Cardiac fibroblast (primary cell): ENCODE measurements at places on chromosomes 1 and 21.

DNA sequence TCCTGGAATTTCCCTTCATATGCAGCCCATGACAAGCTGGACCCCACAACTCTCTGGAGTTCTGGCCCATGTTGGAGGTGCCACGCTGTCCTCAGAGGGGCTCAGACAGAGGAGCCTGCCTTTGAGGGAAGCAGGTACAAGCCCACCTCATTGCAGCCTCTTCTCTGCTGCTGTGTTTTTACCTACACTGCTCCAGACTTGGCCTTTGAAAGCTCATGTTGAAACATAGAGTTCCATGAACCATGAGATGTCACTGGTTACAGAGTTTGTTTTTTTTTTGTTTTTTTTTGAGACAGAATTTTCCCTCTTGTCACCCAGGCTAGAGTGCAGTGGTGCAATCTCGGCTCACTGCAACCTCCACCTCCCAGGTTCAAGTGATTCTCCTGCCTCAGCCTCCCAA is 22.1 kb upstream of the ZBTB21 start:
- DNase-seq = no peak

- no peak for DNase-seq
These were observed 81.8 kb upstream of the KCNA3 start for GRCh38 chr1:110756506-110756905.

DNA sequence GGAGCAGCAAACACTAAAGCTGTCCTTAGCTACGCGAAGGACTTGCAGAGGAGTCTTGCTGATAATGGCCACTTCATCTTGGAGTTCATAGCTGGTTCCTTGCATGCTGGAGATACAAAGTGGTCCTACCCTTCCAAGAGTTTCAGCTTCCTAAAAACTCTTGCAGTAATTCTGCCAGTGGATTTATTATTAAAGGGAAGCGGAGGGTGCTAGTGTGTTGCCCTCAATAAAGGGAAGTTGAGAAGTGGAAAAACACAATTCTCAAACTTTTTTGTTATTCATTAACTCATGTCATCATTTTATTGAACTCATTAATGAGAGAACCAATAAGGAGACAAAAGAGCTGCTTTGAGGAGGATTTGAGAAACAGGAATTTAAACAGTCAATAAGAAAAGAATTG is 6.5 kb upstream of the HAPLN2 start:
- no peak for DNase-seq

DNA sequence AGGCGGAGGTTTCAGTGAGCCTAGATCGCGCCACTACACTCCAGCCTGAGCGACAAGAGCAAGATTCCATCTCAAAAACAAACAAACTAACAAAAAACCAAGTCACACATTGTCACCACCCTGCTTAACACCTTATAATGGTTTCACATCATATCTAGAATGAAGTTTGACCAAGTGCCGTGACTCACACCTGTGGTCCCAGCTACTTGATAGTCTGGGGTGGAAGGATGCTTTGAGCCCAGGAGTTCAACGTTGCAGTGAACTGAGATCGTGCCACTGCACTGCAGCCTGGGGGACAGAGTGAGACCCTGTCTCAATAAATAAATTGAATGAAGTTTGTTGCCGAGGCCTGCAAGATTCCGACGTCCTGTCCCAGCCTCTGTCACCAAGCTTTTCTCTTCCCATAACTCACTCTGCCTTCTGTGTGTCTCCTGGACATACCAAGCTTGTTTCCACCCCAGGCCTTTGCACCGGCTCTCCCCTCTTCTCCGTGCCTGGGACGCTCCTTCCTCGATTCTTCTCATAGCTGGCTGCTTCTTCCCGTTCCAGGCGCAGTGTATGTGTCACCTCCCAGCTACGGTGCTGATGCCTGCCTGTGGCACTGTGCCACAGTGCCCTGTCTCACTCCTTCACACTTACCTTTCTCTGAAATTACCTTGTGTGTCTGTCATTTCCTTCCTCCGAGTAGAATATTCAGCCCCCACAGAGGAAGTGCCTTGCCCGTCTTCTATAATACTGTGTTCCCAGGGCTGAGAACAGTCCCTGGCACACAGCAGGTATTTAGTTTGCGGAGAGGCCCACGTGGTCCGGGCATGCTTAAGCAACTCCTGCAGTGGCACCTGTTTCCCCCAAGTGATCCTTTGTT is 3.8 kb upstream of the SELENON start:
- no peak for DNase-seq

- DNase-seq = no peak
These were observed 257.8 kb downstream of the NPHP4 start for GRCh38 chr1:5734414-5734813.

GRCh38 chr21:41973427-41973831 is 19.6 kb upstream of the C2CD2 start:
- no peak for DNase-seq

- DNase-seq = no peak
These were observed 241.1 kb downstream of the PDE4B start for GRCh38 chr1:66033781-66034180.

DNA sequence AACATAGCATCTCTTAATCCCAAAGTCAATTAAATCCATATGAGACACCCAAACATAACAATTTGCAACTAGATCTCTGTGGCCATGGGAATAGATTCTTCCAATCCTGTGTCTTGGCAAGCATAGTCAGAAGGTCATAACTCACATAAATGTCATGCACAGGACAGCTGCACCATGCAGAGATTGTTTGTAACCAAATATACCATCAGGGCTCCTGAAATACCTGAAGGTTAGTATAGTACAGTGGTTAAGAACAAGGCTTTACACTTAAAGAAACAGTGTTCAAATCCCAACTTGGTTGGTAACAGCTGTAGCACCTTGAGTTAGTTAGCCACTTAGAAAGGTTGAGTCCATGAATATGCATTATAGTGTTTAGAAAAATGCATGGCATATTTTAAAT is 82.6 kb upstream of the CCDC190 start:
- DNase-seq = no peak

DNA sequence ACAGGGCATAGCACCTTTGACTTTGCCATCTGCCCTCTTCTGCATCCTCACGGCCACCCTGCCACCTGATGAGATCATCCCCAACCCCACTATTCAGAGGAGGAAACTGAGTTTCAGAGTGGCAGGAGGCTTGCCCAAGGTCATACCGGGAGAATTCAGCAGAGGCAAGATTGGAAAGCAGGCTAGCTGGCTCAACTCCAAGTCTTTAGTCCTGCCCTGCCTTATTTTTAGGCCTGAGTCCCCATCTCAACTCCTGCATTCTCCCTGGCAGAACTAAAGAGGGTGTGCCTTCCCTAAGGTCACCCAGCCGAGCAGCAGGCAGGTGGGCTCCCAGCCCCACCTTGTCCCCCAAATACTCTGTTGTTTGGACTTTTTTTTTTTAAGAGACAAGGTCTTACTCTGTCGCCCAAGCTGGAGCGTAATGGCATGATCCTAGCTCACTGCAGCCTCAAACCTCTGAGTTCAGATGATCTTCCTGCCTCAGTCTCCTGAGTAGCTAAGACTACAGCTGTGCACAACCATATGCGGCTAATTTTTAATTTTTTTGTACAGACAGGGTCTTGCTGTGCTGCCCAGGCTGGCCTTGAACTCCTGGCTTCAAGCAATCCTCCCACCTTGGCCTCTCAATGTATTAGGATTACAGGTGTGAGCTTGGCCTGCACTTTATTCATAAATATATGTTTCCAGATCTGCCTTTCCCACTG is 13.8 kb upstream of the FGR start:
- DNase-seq = no peak

DNA sequence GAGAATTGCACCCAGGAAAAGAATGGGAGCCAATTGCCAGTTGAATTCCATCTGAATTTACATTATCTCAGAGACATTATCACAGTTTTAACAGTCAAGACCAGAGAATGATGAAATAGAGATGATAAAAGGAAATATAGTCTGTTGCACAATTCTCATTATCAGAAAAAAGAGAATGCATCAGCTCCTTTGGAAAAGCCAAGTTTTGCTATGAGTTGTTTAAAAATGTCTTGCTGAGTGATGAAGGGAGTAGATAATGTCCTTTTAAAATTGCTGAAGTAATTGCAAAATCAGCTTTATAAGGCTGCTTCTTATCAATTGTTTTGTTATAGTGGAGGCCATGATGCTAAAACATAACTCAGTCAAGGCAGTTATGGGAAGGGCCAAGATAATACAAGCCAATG is 37.9 kb upstream of the EEIG2 start:
- peak; percentile 76 for DNase-seq

DNA sequence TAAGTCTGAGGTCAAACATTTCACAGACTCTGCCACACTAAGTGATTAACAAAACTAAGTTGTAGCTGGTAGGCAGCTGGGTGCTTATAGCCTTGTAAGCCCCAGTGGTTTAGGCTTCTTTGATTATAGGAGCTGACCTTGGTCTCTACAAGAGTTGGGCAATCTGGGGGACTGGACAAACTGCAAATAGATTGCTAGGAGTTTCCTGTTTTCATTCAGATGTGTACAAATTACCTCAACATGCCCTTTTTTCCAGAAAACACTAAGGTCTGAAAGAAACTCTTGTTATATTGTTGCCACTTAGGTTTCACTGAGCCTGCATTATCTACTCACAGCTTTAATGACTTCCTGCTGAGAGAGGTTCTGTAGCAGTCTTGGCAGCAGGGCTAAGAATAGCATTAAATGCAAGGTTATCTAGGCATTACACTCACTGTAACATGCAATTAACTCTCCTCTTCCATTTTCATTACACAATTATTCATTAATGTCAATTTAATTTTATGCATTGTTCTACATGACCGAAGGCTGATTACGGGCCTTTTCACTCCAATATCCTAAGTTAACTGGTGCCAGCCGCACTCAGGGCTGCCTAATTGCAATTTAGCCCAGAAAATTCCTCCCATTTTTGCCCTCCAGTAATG is 314.0 kb downstream of the LMO4 start:
- DNase-seq = no peak

GRCh38 chr1:48536477-48536876 is 64.5 kb upstream of the SPATA6 start:
- DNase-seq = no peak

DNA sequence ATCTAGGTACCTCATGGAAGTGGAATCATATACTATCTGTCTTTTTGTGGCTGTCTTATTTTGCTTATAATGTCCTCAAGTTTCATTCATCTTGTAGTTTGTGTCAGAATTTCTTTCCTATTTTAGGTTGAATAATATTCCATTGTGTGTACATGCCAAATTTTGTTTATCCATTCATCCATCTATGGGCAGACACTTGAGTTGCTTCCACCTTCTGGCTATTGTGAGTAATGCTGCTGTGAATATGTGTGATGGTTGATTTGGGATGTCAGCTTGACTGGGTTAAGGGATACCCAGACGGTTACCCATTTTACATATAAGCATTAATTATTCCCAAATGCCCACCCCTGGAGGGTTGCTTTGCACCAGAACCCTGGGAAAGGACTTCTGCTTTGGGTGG is 477.5 kb downstream of the PTPRU start:
- peak; percentile 37 for DNase-seq

DNA sequence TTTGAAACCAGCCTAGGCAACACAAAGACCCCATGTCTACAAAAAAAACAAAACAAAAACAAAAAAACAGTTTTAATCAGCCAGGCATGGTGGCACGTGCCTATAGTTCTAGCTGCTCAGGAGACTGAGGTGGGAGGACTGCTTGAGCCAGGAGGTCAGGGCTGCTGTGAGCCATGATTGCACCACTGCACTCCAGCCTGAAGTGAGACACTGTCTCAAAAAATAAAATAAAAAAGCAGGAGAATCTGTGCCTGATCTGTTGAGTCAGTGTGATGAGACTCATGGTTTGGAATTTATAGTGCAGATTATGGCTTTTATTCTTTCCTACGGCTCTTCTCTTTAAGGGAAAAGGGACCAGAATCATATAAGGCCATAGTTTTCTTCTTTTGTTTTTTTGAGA is 16.5 kb downstream of the TRIT1 start:
- DNase-seq = peak; percentile 57

DNA sequence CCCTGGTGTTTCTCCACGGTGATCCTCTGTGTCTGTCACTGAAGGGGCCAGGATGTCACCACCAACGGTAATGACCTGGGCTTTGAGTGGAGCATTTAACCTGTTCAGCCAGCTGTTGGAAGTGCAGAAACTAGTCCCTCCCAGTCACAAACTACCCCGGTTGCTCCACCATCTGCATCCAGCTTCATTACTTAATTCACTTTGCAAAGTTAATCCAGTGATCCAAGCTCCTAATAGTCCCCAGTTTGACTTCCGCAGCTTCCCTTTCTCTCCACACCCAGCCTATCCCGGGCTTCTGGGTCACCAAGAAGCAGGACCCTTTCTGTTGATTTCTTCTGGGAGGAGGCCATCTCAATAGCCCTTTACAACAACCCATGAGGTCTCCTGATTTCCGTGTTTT is 63.5 kb downstream of the MDM4 start:
- DNase-seq = no peak

- DNase-seq = peak; percentile 77
These were observed 212.2 kb downstream of the LYPLAL1 start for GRCh38 chr1:219385787-219386427.

- no peak for DNase-seq
These were observed 3.6 kb downstream of the MAN1C1 start for GRCh38 chr1:25620211-25620610.

DNA sequence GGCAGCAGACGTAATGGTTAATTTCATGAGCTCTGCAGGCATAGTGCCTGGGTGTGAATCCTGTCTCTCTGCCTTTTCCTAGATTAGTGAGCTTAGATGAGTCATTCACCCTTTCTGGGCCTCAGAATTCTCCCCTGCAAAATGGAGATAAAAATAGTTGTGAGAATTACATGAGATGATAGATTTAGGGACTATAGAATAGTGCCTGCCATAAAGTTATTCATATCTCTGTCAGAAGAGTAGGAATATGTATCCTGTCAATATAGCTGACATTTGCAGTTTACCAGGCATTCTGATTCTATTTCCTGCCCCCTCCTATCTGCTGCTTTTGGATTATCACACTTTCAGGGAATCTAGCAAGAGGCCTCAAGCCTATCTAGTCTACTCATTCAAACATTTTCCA is 112.0 kb downstream of the PDE4B start:
- peak; percentile 9 for DNase-seq

GRCh38 chr1:3156936-3157335 is 87.9 kb downstream of the PRDM16 start:
- no peak for DNase-seq

- DNase-seq = no peak
These were observed 11.7 kb upstream of the WNT9A start for GRCh38 chr1:227959325-227959860.

GRCh38 chr1:119590393-119590792 is 57.7 kb downstream of the ZNF697 start:
- DNase-seq = no peak

DNA sequence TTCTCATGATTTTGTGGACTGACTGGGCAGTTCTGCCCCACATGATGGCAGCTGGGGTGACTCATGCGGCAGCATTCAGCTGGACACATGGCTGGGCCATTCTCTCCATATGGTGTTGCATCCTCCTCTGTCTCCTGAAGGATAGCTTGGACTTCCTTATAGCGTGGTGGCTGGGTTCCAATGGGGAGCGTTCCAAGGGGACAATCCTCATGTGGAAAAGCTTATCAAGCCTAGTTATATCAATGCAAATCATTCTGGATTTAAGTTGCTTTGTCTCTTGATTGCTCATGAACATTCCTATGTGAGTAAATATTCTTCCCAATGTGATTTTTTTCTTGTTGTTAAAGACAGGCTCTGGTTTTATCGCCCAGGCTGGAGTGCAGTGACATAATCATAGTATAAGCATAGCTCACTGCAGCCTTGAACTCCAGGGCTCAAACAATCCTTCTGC is 13.2 kb upstream of the SLC2A1 start:
- DNase-seq = peak; percentile 80

GRCh38 chr1:203116091-203116820 is 11.3 kb upstream of the ADORA1 start:
- DNase-seq = no peak

- peak; percentile 22 for DNase-seq
These were observed 782 bp downstream of the PCAT6 start for GRCh38 chr1:202811296-202812175.
